Stimulated activated CD8-positive, alpha-beta memory T cell treated with anti-CD3 and anti-CD28 coated beads, Interleukin-7, amount 100 ng/mL, for 4 hours (primary cell): ENCODE measurements at places on chromosomes 13 and 19.

DNA sequence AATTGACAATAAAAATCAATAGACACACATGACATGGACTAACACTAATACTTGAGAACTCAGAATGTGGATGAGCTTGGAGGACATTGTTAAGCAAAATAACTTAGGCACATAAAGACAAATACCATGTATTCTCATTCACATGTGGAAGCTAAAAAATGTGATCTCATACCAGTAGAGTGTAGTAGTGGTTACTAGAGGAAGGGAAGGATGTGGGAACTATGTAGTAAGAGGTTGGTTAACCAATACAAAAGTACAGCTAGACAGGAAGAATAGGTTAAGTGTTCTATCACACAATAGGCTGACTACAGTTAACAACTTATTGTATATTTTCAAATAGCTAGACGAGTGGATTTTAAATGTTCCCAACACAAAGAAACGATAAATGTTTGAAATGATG, 415.8 kb upstream of the KLF12 start:
- DNase-seq = no peak

DNA sequence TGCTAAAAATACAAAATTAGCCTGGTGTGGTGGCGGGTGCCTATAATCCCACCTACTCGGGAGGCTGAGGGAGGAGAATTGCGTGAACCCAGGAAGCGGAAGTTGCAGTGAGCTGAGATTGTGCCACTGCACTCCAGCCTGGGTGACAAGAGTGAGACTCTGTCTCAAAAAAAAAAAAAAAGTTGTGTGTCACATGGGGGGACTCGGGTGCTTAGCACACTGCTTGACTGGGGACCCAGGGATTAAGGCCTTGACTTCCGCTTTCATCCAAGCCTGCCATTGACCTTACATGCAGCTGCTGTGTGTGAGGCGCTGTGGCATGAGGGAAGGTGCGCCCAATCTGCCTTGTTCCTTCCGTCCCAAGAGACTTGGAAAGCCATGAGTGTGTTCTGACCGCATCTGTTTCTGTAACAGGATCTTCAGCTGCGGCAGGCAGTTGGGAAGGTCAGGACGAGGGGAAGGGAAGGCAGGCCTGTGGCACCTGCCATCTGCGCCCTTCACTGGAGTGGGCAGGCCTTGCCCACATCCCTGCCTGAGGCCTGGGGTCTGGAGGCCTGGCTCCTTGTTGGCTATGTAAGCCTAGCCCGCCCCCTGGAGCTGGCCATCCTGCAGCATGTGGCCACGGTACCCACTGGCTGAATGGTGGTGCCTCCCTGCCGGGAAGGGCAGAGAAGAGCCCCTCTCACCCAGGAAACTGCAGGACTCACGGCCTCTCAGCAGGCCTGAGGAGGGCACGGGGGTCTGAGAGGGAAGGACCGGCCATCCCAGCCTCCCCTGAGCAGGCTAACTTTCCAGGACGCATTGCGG, 23.0 kb downstream of the PPP1R37 start:
- no peak for DNase-seq

- DNase-seq = no peak
Observed at GRCh38 chr19:24054044-24054935, 32.7 kb upstream of the ZNF254 start.

DNA sequence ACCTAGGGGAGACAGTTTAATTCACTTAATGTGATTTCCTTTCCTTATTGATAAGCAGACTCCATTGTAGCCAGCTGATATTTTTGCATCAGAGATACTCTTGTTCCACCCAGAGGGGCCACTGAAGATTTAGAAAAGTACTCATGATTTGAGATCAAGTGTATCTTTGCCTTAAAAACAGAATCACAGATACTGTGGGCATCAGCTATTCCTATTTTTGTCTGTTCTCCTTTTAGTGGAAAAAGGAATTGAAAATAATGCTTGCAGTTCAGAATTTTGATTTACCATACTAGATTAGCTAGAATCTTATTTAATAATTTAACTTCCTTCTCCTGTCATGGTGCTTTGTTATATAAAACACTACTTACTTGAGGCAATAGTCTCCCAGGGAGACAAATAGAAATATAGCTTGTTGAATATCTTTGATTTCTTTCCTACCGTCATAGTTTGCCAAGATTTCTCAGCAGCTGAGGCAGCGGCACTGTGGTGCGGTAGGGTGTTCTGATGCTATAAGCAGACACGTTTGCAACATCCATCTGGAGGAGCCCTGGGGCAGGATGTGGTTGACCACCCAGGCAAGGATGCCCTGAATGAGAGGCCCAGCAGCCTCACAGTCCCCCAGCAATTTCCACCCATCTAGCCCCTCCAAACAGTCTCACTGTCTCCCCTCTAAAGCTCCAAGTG, 47.0 kb upstream of the RAP2A start:
- DNase-seq = no peak

- DNase-seq = no peak
Observed at GRCh38 chr13:71906448-71906847, 39.4 kb upstream of the DACH1 start.

- DNase-seq = no peak
Observed at GRCh38 chr19:38879400-38879751, 1.3 kb upstream of the RINL start.

- no peak for DNase-seq
Observed at GRCh38 chr19:43694553-43694952, 21.3 kb upstream of the IRGC start.

- no peak for DNase-seq
Observed at GRCh38 chr13:18978447-18978846, 203.2 kb downstream of the TUBA3C start.

DNA sequence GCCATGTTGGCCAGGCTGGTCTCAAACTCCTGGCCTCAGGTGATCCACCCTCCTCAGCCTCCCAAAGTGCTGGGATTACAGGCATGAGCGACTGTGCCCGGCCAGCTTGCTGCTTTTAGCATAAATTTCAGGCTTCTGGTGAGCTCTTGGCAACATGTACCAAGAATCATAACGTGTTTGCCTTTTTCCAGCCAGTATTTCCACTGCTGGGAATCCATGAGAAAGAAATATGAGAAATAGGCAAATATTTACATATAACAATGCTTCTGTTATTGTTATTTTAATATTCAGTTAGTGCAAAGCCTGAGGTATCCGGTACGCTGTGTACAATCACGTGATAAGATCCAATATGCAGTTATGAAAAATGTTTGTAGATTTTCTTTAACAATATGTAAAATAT, 29.2 kb upstream of the CERS4 start:
- no peak for DNase-seq

DNA sequence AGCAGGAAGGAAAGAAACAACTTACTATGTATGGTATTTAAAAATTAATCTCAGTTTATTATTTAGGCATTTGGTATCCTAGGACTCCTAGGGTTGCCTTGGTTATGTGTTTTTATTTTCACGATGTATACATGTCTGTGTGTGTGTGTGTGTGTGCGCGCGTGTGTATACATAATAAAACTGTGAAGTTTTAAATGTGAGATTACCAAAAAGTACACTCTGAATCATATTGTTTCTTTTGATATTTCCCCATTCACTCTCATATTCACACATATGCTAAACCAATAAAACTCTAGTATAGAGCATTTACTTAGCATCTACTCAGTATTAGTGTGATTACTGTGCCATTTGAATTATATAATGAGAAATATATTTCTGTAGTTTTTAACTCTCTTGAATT, 30.8 kb upstream of the NDFIP2 start:
- no peak for DNase-seq

DNA sequence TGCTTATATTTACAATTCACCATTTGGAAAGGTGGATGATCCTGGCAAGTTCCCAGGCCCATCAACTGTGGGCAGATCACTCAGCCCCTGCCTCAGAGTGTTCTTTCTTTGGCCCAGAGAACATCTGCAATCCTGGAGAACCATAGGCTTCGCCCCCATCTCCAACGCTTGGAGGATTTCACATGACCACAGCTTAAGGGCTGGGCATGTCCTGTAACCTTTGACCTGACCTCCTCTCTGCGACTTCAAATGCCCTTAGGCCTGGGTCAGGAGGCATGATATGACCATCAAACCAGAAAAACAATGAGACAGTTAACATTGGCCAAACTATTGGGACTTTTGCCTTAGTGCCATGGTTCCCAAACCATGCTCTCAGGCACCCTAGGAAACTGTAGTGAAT, 7.2 kb upstream of the MBNL2 start:
- DNase-seq = no peak

GRCh38 chr13:26663791-26664190, 96.8 kb downstream of the GPR12 start:
- DNase-seq = no peak

- peak; percentile 82 for DNase-seq
Observed at GRCh38 chr19:21396893-21397572, at the start of gene ZNF493. Gene ZNF493 (plus strand): TSS chr19:21397133. CDS start chr19:21397238, 105 bp downstream.

DNA sequence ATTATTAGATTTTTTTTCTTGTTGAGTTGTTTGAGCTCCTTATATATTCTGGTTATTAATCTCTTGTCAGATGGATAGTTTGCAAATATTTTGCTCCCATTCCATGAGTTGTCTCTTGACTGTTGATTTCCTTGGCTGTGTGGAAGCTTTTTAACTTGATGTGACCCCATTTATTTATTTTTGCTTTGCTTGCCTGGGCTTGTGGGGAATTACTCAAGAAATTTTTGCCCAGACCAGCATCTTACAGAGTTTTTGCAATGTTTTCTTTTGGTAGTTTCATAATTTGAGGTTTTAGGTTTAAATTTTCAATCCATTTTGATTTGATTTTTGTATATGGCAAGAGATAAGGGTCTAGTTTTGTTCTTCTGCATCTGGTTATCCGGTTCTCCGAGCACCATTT, 124.7 kb downstream of the PCCA start:
- DNase-seq = no peak

GRCh38 chr19:49581007-49581508, at the start of gene PRRG2:
Gene PRRG2 (plus strand): TSS chr19:49581316. CDS start chr19:49583220, 1,904 bp downstream.
- DNase-seq = no peak

DNA sequence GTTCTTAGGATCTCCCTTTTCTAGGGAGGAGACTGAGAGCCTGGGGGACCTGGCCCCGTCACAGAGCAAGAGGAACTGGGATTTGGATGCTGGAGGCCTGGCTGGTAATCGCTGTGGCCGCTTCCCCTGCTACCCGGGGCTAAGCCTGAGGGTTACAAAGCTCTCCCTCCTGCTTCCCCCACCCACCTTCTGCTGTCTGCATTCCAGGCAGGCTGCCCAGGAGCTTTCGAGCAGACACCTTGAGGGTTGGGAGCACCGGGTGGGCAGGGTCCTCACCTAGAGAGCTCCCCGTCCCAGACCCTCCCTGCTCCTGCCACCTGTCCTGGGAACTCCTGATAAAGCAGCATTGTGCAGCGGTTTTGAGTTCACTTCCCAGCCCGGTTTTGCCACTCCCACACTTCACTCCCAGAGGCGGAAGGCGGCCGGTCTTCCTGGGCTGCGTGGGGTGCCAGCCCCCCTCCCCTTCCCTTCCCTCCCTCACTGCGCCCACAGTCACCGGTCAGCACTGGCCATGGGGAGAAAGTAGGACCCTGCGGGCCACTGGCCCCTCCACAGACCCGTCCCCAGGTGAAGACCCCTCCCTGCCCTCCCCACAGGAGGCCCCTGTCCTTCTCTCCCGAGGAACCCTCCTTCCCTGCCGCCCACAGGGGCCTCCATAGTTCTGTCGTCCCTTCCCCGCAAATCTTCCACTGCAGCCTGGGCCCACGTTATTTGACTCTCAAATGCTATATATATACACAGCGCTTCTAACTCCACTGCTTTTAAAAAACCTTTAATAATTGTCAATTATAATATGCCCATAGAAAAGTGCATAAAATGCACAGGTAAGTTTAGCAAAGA, 8.1 kb downstream of the PAK4 start:
- no peak for DNase-seq

DNA sequence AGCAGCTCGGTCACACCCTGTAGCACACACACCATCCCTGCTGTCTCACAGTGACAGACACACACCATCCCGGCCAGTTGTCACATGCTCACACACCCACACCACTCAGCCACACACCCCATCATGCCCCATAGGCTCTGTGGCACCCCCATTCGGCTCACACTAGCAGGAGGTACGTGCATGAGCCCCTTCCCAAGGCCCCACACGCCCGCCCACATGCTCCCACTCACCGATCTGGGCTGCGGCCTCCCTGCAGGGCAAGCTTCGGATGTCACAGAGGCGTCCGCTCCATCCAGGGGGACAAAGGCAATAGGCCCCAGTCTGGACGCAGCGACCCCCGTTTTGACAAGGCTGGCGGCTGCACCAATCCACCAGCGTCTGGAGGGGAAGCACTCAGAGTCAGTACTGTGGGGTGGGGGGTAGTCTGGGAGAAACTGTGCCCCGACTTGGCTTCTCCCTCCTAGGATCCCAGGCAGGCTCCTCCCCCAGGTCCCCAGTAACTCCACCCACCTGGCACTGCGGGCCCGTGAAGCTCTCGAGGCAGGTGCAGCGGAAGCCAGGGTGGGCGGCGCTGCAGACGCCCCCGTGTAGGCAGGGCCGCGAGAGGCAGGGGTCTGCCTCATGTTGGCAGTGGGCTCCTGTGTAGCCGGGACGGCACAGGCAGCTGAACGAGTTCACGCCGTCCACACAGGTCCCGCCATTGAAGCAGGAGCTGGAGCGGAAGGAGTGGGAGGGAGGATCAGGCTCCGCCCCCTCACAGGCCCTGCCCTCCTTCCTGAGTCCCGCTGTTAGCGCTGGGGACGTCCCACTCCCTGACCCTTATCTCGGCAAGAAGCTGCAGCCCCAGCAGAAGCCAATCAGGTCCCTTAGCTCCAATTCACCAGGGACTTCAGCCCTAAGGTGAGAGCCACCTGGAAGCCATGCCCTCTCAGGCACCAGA, 20.1 kb downstream of the NOTCH3 start:
- DNase-seq = no peak

GRCh38 chr13:38421590-38422560, 72.2 kb downstream of the UFM1 start:
- DNase-seq = no peak

DNA sequence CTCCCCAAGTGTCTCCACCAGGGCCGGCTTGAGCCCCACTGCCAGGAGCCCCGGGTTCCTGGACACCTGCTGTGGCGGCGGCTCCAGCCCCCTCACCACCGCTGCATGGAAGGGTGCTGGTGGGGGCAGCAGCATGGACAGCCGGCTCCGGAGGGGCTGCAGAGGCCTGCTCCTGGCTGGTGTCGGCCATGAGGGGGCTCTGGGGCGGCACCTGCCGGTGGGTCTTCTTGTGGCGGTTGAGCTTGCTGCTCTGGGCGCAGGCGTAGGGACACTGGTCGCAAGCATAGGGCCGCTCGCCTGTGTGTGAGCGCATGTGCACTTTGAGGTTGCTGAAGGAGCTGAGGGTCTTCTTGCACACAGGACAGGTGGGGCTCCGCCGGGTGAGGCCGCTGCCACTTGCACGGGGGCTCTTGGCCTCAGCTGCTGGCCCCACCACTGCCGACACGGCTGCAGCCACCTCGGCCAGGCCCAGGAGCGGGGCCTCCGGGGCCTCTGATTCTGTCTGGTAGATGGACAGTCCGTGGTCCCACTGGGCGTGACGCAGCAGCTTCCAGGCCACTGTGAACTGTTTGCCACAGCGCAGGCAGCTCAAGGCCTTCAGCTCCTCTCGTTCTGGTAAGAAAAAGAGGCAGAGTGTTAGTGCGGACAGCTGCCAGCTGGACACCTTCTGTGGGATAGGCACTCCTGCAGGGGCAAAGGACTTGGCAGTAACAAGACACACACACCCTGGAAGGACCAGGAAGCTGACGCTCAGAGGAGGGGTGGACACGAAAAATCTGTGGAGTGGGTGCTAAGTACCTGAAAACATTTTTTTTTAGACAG, 4.1 kb downstream of the ZNF296 start:
- no peak for DNase-seq
